ENCODE measurements at places on chromosomes 1 and 21.

DNA sequence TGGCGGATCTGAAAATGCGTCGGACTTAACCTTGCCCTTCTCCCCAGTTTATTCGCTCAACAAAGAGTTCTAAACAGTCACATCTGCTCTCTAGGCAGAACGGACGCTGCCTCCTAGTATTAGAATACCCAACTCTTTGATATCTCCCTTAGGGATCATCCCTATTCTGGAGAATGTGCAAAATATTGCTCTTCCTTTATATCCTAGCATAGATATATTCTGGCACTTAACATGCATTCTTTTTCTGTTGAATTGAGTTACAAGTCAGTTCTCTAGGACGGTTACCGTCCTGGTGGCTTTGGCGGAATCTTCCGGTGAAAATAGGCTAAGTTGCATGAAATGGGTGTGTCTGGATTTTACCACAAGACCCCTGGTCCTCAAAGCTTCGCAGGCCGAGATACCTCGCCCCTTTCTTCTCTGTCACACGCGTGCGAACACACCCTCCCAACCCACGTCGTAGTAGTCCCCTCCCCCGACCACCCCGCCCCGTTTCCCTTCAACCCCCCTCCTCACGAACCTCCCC lies 501 bp upstream of the DNAJC6 start:
- no peak for DNase-seq

DNA sequence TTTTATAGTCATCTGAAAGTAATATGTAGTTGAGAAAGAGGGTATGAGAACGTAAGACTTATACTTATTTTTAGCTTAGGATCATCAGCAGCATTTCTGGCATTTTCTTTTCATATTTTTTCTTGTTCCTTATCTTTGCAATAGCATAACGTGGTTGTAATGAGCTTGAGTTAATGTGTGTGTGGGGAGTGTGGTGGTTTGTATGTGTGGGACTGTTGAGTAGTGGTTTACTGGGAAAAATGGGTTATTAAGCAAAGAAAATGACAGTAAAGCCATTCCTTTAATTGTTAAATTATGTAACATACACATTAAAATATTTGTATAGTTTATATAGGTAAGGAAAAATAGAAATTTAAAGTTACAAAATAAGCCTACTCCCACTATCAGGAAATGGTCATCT lies 15.2 kb downstream of the PIP5K1A start:
- DNase-seq = no peak

- DNase-seq = no peak
Measured at GRCh38 chr1:236345728-236346127, 48.4 kb upstream of the EDARADD start.

DNA sequence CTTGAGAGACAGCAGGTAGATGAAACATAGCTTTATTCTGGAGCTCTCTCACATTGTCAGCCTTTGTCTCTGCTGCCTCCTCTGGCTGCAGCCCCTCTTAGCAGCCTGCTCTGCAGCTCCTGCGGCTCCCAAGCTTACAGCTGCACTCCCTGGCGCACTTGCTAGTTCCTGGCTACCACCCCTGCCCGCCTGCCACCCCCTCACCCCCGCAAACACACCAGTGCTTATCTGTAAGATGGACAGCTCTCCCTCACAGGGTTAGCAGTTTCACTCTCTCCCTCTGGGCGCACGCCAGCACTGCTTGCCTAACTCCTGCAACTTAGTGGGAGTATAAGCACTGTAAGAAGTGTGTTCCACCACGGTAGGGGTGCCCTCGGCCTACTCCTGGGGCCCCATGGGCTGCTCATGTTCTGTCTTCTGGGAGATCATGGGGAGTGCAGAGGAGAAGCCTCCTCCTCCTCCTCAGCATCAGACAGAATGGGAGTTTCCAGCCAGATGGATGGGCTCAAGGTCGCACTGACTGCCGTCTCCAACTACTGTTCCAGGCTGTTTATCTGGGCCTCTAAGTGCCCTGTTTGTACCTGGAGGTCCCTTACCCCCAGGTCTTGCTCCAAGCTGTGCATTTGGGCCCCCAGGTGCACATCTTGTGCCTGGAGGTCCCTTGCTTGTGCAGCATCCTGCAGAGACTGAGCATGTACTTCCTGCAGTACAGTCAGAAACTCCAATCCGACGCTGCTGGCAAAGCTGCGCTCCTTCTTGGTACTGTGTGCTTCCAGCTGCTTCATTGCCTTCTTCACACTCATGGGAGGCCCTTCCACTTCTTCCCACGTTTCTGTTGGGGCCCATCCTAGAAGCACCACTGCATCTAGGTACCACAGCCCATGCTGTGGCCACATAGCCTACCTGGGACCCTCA lies 1388.1 kb downstream of the AMY1C start:
- DNase-seq = no peak

DNA sequence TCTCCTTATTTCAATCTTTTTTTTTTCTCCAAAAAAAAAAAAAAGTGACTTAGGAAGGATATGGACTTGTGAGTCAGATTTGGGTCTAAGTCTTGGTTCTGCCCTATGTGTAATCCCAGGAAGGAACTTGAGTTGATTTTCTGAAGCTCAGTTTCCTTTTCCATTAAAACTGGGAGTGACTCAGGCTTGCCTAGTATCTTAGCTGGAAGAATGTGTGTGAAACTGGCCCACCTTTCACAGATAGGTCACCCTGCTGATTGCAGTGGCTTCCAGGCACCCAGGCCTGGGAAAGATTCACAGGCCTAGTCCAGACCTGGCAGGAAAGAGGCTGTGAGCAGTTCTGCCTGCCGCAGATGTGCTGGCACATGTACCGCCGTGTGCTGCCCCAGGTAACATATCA lies 218.3 kb upstream of the HOOK1 start:
- DNase-seq = no peak

GRCh38 chr21:31162827-31163226 lies 124.6 kb upstream of the KRTAP19-8 start:
- DNase-seq = no peak

- DNase-seq = no peak
Measured at GRCh38 chr1:150073516-150073915, 5.9 kb downstream of the VPS45 start.

- no peak for DNase-seq
Measured at GRCh38 chr1:214864896-214865688, 217.4 kb upstream of the KCNK2 start.

DNA sequence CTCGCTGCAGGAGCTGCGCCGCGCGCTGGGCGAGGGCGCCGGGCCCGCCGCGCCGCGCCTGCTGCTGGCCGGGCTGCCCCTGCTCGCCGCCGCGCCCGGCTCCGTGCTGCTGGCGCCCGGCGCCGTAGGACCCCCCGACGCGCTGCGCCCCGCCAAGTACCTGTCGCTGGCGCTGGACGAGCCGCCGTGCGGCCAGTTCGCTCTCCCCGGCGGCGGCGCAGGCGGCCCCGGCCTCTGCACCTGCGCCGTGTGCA lies 730 bp downstream of the OLIG1 start:
- DNase-seq = no peak

GRCh38 chr1:181087400-181087901 lies 1.0 kb upstream of the IER5 start:
- no peak for DNase-seq

GRCh38 chr1:192045131-192045530 lies 113.1 kb upstream of the RGS18 start:
- DNase-seq = no peak

- no peak for DNase-seq
Measured at GRCh38 chr1:192958871-192959270, 100.3 kb downstream of the UCHL5 start.

DNA sequence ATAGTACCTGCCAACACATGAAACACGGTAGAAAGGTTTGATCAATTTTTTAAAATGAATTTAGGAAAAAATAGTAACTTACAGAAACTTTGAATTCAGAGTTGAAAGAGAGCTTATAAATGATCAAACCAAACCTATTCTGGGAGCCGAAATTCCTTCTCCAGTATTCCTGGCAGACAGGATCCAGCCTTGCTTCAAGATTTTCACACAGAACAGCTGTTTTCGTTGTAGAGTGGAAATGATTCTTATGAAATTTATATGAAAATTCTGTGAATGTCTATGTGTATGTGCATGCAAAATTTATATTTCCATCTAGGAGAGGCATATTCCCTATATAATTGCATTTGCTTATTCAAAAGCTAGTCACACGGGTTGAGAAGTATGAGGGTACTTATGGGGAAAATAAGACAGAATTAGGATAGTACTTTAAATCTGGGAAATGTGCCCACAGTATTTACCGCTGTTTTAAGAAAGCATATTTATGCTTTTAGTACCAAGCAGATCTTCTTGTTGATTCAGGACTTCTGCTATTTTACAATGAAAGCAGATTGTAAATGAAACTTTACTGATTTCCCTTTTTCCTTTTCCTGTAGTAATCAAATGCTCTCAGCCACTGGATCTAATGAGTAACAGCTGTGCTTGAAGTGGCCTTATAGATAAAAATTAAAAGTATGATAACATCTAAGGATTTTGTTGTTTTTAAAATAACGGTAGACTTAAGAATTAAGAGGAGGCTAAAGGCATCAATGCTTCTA lies 30.4 kb downstream of the PRRX1 start:
- no peak for DNase-seq

GRCh38 chr1:168279253-168279652 lies 1.4 kb upstream of the TBX19 start:
- DNase-seq = no peak

DNA sequence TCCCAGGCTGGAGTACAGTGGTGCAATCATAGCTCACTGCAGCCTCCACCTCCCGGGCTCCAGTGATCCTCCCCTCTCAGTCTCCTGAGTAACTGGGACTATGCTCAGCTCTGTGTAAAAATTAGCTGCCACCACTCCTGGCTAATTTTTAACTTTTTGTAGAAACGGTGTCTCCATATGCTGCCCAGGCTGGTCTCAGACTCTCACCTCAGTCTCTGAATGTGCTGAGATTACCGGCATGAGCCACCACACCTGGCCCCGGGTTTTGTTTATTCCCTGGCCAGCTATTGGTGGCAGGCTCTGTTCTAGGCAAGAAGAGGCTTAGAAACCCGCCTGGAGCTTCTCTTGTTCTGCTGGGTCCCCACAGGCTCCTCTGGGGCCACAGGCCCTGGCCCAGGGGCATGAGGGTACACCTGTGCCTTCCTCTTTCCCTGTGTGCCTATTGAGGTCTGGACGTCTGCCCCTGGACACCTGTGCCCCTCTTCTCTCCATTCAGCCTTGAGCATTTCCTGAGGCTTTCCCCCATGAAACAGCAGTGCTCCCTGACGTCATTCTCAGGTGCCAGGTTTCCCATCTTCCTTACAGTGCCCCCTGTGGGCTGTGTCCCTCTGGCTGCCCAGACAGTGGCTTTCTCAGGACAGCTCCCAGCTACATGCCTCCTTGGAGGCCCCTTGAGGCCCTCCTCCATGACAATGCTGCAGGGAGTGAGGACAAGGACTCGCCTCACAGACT lies 57.5 kb downstream of the PCP4 start:
- no peak for DNase-seq

DNA sequence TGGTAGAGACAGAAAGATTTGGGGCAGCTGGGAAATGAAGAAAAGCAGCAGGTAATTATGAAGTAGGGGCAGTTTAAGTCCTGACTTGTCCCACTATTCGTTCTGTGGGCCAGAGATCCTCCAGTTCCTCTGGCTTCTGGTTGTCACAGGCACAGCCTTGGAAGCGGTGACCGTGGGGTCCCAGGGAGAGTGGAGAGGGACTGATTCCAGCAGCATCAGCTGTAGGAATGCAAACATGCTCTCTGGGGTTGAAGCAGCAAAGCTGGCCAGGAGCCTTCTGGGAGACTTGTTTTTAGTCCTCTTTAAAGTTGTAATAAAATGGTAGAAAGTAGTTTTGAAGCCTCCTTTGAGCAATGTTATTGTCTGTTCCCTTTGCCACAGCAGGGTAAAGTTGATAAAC lies 488.0 kb downstream of the LMO4 start:
- no peak for DNase-seq

DNA sequence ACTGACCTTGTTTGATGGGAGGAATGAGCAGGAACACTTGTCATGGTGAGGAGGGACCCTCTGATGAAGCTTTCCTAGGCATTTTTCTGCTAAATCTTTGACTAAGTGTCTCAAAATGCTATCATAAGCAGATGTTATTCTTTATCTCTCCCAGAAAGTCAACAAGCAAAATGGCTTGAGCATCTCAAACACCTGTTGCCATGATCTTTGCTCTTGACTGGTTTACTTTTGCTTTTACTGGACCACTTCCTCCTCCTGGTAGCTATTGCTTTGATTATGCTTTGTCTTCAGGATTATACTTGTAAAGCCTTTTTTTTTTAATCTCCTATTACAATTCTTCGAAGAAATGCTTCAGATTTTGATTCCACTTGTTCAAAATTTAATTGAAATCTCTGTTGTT lies 157.4 kb downstream of the GPR52 start:
- no peak for DNase-seq

- DNase-seq = no peak
Measured at GRCh38 chr1:95578462-95578861, 344.5 kb downstream of the RWDD3 start.

GRCh38 chr1:184941410-184941733 lies 32.9 kb downstream of the NIBAN1 start:
- DNase-seq = no peak

- DNase-seq = no peak
Measured at GRCh38 chr1:211978596-211978995, 56.8 kb downstream of the INTS7 start.

DNA sequence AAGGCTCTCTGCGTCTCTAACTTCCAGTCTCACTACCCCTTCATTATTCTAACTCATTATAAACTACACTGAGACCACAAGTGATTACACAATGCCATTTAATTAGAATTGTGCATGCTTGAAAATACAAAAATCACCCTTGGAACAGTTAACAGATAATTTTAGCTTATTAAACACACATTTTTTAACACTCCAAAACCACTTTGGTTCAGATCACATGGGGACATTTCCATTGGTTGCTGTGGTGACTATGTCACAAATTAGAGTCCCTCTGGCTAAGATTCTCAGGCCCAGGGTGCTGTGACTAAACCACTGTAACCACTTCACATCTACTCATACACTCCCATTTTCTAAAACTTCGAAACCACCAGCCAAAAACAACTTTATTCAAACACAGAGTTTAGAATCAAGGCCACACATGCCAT lies 43.0 kb downstream of the JAK1 start:
- DNase-seq = no peak

- no peak for DNase-seq
Measured at GRCh38 chr1:239682046-239682445, 295.7 kb downstream of the CHRM3 start.

DNA sequence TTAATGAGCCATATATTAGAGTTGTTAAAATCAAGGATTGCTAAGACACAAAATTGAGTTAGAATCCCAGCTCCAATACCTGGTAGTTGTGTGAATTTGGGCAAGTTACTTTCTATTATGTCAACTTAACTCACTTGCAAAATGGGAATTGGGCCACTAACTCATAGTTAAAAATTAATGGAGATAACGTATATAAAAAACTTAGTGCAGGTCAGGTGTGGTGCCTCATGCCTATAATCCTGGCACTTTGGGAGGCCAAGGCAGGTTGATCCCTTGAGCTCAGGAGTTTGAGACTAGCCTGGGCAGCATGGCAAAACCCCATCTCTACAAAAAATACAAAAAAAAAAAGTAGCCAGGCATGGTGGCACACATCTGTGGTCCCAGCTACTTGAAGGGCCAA lies 57.5 kb downstream of the SRSF11 start:
- no peak for DNase-seq

GRCh38 chr1:224579526-224579925 lies 36.6 kb upstream of the CNIH3 start:
- DNase-seq = no peak

GRCh38 chr1:75677443-75677842 lies 47.1 kb upstream of the ACADM start:
- DNase-seq = no peak
